ENCODE measurements at places on chromosomes 11 and 22.

DNA sequence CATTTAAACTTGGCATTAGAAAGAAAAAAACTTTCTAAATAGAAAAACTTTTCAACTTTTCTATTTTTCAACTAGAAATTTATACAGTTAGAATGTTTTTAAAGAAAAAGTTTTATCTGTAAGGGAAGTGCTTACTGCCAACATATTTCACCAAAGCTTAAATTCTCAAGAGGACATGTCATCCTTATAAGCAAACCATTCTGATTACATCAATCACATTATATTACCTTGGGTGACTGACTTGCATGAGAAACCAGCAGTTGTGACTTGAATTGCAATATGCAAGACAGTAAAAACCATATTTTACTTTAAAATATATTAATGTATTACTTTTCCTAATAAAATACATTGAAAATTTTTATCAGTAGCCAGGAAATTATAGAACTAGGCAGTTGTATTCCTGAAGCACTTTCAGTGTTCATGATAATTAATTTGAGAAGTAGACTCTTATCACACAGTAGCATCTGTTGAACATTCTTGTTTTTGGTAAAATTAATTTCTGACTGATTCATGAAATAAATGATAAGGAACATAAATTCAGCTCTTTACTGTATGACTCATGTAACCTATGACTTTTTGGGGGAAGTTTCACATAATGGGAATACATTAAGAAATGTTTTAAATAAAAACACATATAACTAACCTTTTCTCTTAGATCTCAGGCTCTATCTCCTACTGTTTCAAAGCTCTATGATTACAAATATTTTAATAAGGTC is 345.0 kb upstream of the CCDC179 start:
- DNase-seq = no peak

- DNase-seq = no peak
Observed at GRCh38 chr22:48370508-48371325, 1457.0 kb downstream of the BRD1 start.

GRCh38 chr11:12133547-12134235 is 23.3 kb downstream of the MICAL2 start:
- no peak for DNase-seq

- DNase-seq = no peak
Observed at GRCh38 chr11:47506795-47507562, 46.0 kb downstream of the CELF1 start.

- no peak for DNase-seq
Observed at GRCh38 chr22:42313204-42313603, 42.8 kb upstream of the TCF20 start.

DNA sequence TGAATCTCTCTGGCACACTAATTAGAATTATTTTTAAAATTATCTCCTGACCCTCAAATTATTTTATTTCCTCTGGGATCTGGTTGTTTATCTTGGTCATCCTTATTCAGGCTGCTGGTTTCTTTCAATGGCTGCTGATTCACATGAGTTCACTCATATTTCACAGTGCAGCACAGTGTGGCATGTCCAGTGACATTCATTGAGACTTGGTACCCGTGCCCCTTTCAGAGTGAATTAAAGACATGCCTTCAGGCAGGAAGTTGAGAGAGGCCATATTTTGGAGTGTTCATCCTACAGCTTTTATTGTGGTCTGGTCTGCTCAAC is 13.5 kb downstream of the DCPS start:
- no peak for DNase-seq

- no peak for DNase-seq
Observed at GRCh38 chr11:35227576-35228327, 88.8 kb downstream of the CD44 start.

DNA sequence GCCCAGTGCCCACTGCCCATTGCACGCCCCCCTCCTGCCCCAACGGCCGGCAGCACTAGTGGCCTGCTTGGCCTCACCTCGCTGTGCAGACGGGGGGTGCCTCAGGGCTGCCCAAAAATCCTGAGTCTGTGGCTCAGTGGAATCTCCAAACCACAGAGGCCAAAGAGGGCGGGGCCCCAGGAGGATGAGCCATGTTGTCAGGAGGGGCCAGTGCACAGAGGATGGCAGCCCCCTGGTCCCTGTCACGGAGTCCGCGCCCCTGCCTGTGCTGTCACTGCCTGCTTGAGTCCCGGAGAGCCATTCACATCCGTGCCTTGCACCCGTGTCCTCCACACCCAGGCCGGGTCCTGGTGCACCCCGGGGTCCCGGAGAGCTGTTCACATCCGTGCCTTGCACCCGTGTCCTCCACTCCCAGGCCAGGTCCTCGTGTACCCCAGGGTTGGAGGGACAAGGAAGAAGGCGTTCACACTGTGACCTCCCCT is 36.4 kb upstream of the MUC5AC start:
- DNase-seq = no peak
